Activated CD4-positive, CD25-positive, alpha-beta regulatory T cell treated with anti-CD3 and anti-CD28 coated beads, Interleukin-2, amount 50 U/mL, for 24 hours (primary cell): ENCODE measurements at places on chromosomes 11 and 22.

DNA sequence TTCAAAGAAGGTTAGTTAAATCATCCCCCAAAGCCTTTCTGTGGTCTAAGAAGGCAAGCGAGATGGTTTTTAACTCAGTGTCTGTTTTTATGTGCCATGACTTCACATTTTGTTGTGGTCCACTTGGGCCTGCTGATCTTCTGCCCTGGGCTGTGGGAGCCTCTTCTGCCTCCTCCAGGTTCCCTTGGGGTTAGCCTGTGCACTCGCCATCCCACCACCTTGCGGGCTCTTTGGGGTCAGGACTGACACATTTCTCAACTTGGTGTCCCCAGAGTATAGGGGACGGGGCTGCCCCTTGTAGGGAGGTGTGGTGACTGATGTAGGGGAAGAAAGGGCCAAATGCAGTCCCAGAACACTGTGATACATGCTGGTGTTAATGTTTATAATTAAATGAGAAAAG, 207.0 kb downstream of the TBC1D22A start:
- peak; percentile 80 for ATAC-seq

- peak; percentile 51 for ATAC-seq
These were observed 210.4 kb upstream of the GRIA4 start for GRCh38 chr11:105399511-105399910.

GRCh38 chr11:10637731-10638151, 55.8 kb downstream of the IRAG1 start:
- no peak for ATAC-seq

DNA sequence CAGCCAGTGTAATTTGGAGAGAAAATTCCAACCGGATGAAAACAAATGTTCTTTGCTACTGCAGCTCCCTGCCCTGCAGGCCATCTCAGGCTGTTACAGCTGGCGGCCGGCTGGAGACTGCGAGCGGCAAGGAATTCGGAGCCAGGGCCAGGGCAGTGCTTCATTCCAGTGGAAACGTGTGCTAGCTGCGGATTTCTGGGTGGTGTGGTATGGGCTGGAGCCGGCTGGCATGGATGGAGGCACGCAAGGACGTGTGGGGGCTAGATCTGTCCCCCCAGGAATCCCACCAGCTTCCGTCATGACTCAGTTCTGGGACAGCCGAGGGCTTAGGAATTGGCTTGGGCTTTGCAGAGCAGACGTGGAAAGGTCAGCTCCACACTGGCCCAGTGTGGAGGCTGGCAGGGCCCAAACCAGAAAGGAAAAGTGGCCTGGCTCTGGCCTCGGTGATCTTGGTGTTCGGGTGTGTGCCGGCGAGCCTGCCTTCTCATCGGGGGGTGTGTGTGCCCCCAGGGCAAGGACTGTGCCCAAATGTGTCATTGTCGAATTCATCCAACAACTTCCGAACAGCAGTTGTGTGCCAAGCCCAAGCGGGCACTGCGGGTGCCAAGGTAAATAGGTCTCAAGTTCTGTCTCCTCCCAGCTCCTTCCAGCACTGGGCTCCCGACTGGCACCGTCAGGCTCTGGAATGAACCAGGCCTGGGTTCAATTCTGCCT, 48.1 kb upstream of the SHISAL1 start:
- ATAC-seq = no peak

GRCh38 chr22:20033045-20033706, 12.3 kb downstream of the TANGO2 start:
- no peak for ATAC-seq

DNA sequence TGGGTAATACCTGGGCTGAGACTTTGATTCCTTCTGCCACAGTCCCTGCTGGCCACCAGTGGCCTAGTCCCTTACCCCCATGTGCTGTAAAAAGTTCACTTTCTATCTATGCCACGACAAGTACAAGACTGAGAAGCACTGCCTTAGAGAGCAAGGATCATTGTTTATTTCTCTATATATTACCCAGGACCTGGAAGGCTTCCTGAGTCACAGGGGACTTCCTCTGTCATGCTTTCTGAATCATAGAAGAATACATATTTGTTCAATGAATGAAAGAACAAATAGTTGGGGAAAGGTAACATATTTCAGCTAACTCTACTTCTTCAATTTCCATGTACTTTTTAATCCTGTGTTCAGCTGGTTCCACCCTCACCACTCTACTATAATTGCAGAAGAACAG, 5.5 kb upstream of the SYT9 start:
- ATAC-seq = no peak

GRCh38 chr22:40070701-40071100, 75.9 kb downstream of the FAM83F start:
- peak; percentile 55 for ATAC-seq

DNA sequence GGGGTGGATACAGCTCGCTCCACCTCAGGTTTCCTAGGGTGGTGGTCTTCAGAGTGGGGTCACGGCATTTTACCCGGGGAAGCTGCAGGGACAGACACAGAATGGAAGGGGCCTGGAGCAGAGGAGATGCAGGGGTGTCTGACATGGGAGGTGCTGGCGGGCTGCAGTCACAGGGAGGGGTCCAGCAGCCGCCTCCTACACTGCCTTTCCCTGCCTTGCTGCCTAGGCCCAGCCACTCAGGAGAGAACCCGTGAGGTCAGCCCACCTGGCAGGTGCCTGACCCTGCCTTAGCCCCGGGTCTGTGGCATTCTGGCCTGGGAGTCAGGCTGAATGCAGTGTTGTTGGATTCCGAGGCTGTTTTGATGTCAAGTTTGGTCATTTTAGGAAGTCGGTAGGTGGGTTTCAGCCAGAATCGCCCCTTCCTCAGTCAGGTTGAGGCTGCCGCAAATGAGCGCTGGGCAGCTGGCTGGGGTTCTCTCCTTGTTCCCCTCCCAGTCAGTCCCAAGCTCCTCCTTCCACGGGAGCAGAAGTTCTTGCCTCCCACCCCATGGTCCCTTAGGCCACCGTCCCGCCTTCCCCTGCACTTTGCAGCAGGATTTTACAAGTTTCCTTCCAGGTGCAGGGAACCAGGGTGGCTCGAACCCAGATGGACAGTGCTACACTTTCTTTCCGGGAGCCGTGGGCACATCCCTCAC, 294.5 kb downstream of the TBC1D22A start:
- ATAC-seq = no peak

DNA sequence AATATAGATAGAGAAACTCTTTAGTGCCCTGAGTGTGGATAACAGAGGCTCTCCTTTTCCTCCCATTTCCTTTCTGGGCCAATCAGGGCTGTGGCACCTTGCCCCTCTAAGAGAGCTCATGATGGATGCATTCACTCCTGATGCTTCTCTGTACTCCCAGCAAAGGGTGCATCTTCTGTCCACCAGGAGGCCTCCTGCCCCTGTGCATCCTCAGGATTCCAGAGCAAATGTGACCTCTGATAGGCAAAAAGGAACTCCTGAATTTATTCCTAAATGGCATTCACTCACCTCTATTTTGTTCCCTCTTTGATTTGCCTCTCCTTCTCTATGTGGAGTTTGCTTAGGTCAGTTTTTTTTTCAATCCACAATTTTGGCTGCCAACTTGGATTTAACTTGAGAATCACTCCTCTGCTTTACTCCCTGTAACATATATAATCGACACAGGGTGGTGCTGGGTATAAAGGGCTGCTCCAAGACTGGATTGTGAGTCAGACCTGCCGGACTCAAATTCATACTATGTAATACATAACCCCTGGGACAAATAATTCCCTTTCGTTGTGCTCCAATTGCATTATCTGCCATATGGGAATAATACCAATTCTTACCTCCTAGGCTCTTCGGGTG, 1.1 kb upstream of the MRGPRX4 start:
- no peak for ATAC-seq
